ENCODE measurements at places on chromosomes 1 and 21.

- no peak for DNase-seq
These were observed 31.5 kb upstream of the RNF187 start for GRCh38 chr1:228455715-228456114.

DNA sequence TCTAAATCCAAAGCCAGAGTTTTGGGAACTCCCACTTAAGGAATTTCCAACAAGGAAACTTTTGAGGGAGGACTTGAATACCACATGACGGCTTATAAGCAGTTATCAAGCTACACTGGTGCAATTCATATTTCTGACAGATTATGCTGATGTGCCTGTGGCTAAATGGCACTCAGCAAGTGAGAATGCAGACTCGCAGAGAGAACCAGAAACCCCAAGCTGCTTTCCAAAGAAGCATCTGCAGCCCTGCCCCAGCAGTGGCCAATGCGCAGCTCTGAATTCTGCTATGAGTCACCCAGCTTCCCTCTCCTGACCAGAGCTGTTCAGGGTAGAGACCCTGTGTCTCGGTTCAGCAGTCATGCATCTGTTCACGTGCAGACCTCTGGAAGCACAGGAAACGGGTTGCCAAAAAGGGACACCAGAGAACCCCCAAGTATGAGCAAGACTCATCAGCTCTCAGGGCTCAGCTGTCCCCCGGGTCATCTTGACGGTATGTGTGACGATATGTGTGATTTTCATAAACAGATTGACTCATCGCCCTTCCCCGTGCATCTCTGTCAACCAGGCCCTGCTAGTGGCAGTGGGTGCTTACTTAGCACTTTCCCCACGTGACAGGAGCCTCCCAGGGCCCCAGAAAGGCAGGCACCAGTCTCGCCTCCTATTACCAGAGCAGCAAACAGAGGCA is 76.3 kb downstream of the ITPKB start:
- DNase-seq: no peak

GRCh38 chr21:37043818-37044217 is 29.1 kb downstream of the PIGP start:
- no peak for DNase-seq

- peak; percentile 63 for DNase-seq
These were observed 21.2 kb upstream of the DIP2A start for GRCh38 chr21:46437511-46437910.

DNA sequence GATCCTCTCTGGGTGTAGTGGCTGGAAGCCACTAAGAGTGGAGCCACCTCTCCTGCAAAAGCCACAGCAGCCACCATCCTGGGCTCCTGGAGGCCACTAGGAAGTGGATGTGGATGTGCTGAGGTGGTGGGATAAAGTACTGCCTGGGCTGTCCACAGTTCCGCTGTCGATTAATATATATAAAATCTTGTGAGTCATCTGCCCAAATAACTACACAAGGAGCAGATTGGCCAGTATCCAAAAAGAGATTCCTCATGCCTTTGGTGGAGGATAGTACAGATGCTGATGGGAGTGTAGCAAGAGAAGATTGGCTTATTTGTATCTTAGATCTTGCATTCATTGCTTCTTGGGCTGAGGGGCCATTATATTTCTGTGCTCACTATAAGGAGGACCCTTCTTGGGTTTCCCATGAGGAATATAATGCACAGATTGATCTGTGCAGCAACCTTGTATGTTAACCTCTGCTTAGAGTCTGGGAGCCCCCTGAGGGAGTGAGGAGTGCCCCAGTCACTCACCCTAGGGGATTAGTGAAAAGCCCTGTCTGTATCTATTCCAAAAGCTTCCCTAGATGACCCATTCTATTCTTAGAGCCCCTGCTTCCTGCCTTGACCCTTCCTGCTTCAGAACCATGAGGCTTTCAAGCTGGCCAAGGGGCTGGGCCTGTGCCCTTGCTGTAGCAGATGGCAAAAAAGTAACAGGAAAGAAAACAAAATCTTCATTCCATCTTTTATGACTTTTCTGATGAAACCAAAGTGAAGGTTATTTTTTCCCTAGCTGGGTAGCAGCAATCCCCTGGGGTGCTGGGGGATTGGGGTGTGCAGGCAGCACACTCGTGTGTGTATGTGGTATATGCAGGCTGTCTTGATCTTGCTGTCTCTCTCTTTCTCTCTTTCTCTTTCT is 31.7 kb downstream of the RCSD1 start:
- DNase-seq: no peak

DNA sequence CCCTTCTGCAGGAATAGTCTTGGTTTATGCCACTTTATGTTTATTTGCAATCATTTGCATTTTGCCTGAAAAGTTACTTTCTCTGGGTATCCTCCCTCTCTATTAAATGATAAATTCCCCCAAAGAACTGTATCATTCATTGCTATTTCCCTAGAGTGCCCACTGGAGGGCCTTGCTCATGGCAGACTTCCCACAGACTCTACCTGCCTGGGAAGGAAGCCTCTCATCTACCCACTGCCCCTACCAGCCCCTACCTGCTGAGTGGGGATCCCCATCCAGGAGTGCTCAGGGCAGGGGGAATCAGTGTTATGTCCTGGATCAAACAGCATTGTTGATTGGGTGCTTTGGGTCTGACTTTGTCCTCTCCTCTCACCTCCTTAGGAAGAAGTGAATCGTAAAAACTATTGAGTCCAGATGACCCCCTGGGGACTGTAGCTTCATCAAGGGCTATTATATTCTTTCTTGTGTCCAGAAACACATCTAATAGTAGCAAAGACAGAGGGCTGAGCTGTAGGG is 6.8 kb upstream of the LRRN2 start:
- no peak for DNase-seq

- peak; percentile 59 for DNase-seq
These were observed 42.5 kb downstream of the MRAP start for GRCh38 chr21:32340863-32341848.

- DNase-seq: no peak
These were observed 191.9 kb downstream of the AK5 start for GRCh38 chr1:77473690-77474089.

GRCh38 chr1:41431490-41432350 is 52.8 kb downstream of the EDN2 start:
- no peak for DNase-seq

- DNase-seq: no peak
These were observed 9.5 kb downstream of the CD48 start for GRCh38 chr1:160702100-160702499.

DNA sequence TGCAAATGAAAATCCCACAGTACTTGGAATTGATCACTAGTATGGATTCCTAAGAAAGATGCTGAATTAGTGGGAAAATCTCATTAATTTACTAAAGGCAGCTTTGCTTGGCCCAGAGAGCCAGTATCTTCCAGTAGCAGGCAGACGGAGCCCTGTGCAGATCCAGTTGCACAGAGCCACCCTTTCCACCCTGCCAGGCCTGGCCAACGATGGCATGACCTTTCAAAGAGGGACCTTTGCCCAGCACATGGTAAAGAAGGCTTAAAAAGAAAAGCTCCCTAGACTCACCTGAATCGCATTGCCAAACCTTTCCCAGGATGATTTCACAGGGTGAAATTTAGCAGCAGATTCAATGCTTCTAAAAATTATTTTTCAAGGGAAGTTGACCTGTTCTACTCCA is 170.5 kb upstream of the CAMK1G start:
- no peak for DNase-seq

DNA sequence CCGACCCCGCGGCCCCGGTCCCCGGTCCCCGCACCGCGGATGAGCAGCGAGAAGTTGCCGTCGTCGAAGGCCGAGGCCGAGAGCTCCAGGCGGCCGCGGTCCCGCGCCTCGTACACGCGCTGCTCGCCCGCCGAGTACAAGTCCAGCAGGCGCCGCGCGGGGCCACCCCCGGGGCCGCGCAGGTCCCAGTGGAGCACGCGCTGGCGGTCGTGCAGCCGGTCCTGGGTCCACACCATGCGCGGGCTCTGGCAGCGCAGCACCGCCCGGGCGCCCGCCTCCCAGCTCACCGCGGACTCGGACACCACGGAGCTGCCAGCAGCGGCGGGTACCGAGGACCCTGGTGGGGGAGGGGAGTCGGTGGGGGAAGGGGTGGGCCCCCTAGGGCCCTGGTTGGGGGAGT is 2.9 kb downstream of the MXRA8 start:
- no peak for DNase-seq

DNA sequence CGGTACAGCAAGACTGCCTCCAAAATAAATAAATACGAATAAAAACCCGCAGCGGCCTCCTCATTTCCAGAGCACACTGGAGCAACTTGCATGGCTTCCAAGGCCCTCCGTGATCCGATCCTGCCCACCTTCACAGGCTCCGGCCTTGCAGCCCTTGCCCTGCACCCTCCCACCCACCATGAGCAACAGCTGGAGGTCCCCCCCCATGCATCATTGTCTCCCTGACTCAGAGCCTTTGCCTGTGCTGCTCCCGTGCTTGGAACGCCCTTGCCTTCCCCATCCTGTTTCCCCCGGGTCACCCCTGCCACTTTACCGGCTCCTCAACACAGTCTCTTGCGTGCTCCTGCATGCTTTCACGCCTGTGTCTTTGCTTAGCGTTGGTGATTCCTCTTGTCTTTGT is 71.0 kb upstream of the ANGPTL1 start:
- no peak for DNase-seq

DNA sequence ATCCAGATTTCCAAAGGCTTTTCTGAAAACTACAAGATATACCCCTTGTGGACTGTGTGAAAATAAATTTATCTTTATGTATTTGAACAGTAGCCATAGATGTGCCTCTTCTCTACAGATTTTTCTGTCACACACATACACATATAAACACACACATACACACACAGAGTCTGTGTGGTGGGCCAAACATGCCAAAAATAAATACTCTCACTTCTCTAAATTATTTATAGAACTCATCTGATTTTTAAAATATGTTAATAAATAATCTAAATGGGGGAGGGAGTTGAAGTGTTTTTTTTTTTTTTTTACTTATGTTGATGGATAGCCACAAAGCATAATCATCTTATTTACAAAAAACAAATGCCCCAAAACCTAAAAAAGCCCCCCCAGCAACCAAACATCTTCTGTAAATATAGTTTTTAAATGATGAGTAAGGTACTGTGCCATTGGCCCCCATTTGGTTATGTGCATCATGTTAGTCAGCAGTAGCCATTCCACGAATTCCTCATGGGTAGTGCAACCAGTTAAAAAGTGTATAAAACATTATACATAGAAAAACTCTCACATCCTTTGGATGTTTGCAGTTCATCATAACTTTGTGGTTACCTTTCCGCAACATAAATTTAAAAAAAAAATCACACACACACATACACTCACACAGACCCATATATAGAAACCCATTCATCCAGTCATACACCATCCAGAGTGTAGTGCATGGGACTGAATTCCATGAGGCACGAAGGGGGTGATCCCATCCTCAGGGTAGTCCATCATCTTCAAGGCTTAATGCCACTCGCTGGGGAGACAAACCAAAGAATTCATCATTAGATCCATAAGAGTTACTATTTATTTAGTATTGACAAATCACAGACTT is 8.2 kb upstream of the MAGOH start:
- no peak for DNase-seq

GRCh38 chr1:219271818-219272535 is 98.3 kb downstream of the LYPLAL1 start:
- no peak for DNase-seq

- no peak for DNase-seq
These were observed 30.7 kb downstream of the PPP2R5A start for GRCh38 chr1:212315907-212316306.

All from putamen (tissue), 1 donor.